Spinal cord (tissue), 10 donors: ENCODE measurements at places on chromosomes 7 and 10. TPM values are rescaled to one million over a fixed set of nuclear protein-coding genes. Genes with fewer than 3 reads are reported as not detected.
A peak's percentile ranks its signal among the peaks of the same experiment; 100 is the strongest.

- DNase-seq = no peak
Measured at GRCh38 chr10:49000437-49001398, 61.1 kb upstream of the LRRC18 start.

DNA sequence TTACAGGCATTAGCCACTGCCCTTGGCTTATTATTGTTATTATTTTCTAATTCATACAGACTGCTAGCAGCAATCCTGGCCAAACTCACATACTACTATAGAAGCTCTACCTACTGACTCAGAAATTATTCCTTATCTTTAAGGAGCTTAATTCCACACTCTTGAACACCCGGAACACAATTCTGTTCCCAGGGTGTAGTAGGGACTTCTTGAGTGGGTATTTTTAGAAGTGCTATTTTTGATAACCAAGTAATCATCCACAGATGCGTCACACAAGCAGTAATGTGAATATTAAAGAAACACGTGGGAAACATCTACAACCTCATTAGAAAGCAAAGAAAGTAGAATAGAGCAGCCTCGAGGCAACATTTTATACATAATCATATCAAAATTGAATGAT, 149.2 kb downstream of the PTEN start:
- peak; percentile 1 for DNase-seq

- no peak for DNase-seq
Measured at GRCh38 chr10:79270466-79271246, 76.6 kb upstream of the PPIF start.

TMEM236 gene
- polyA plus RNA-seq = 0.27 TPM

- no peak for DNase-seq
Measured at GRCh38 chr10:72164617-72165016, 51.2 kb upstream of the ANAPC16 start.

DNA sequence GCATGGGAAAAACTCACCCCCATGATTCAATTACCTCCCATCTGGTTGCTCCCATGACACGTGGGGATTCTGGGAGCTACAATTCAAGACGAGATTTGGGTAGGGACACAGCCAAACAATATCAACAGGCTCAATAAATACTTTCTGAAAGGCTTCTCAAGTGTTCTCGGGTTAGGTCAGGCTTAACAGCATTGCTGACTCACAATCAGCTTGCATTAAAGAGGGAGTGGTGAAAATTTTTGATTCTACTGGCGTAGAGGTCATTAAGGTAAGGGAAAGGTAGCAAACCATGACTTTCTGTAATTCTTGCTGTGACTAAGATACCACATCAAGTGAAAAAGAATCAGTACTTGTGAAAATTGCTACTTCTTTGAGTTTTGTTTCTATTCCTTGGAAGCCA, 126.4 kb downstream of the JCAD start:
- DNase-seq = no peak

- no peak for DNase-seq
Measured at GRCh38 chr7:27374958-27375841, 132.6 kb downstream of the EVX1 start.

OR2A12 gene
- polyA plus RNA-seq = 0.03 TPM

DNA sequence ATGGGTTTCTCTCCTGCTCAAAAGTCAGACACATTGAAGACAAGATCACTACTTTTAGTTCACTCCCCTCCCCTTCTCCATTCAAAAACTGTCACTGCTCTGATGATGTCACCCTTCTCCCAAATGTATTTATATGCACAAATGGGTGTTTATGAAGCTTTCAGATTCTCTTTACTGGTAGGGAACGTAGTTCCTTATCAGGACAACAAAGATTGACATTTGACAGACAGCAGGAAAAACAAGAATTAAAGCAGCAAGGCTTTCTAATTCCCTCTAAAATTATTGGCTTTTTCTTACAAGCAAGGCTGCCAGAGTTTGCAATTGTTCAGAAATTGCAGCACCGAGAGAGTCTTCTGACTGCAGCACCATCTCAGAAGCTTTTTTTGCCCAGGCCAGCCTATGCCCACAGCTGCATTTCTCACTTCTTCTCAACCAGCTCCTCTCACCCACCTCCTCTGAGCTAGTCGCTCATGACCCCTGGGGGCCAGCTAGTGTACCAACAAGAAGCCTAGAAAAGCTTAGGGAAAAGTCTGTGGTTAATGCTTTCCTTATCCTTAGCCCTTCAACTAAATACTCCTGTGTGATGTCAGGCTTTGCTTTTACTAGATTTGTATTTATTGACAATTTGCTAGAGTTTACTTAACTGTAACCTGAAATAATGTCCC, 265.1 kb downstream of the HTR7 start:
- peak; percentile 59 for DNase-seq

GRCh38 chr7:50684011-50684712, 98.5 kb downstream of the GRB10 start:
- DNase-seq = no peak

DNA sequence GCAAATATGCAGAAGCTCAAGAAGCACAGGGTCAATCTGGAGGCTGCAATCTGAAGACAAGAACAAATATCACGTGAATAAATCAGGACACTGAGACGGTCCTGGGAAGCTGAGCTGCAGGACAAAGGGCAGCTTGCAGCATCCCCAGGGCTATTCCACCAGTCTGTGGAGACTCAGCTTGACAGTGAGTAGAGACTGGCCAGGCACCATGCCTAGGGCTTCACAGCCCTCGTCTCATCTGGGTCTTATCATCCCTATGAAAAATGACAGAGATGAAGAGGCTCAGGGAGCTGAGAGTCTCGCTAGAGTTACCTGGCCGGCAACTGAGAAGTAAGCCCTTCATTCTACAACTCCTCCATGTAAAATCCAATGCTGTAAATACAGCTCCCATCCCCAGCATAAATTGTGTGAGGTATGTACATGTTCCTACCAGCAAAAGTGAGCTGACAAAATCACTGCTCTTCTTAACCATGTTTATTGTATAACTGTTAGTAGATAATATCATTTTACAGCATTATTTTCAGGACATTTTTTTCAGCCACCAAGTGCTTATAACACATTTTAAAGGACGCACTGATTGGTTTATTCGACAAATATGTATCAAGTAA, 186.6 kb upstream of the IGFBP3 start:
- DNase-seq = no peak

GRCh38 chr7:87934699-87935383, 790 bp downstream of the ADAM22 start:
- no peak for DNase-seq

DNA sequence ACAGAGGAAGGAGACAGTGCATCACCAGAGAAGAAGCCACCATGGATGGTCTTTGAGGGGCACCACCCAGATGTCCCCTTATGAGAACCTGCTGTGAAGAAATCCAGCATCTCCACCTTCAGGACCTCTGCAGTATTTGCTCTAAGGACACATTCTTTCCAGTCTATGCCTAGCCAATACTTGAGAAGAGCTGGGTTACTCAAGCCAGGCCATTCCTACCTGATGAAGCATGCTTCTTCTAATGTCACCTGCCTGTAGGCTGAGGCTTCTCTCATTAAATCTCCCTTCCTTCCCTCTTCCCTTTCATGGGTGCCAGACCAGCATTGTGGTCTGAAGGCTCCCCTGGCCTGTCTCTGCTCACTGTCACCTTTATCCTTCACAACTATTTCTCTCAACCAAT, 654.5 kb upstream of the AUTS2 start:
- no peak for DNase-seq

DNA sequence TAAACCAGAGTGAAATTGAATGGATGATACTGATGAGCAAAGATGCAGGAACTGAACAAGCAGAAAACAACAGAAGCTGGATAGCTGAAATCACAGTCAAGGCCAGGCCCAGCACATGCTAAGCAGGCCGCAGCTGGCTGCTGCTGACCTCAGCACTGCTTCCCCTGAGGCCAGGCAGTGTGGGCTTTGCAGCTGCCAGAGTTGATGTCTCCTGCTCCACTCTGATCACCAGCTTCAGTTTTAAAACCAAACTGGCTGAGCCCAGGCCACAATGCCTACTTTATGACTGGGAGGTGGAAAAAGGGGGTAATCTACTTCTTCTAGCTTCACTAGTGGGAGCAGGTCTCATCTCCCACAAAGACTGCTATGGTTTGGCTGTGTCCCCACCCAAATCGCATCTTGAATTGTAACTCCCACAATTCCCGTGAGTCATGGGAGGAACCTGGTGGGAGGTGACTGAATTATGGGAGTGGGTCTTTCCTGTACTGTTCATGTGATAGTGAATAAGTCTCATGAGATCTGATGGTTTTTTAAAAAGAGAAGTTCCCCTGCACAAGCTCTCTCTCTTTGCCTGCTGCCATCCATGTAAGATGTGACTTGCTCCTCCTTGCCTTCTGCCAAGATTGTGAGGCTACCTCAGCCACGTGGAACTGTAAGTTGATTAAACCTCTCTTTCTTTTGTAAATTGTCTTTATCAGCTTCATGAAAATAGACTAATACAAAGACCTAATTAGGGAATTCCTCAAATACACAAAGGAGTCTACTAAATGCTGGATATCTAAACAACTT, 136.4 kb upstream of the ITGB1 start:
- DNase-seq = no peak

GPR15LG gene
- not detected for polyA plus RNA-seq

DNA sequence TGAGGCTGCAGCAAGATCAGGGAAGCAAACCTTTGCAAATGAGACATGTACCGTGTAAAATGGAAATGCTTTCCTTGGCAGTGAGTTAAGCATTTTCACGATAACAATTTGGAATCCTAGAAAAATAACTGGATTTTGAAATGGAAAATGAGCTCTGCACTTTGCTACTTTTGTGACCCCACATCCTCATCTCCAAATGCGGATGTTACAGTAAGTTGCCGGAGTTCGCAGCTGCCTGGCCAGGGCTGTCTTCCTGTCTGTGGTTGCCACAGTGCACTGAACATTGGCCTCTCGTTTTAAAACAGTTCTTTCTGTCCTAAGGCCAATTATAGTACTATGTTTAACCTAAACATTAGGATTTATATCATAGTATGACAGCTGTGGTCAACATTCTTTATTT, 136.2 kb upstream of the FZD8 start:
- DNase-seq = no peak

- DNase-seq = no peak
Measured at GRCh38 chr7:74252893-74253292, 1.3 kb downstream of the RFC2 start.

DNA sequence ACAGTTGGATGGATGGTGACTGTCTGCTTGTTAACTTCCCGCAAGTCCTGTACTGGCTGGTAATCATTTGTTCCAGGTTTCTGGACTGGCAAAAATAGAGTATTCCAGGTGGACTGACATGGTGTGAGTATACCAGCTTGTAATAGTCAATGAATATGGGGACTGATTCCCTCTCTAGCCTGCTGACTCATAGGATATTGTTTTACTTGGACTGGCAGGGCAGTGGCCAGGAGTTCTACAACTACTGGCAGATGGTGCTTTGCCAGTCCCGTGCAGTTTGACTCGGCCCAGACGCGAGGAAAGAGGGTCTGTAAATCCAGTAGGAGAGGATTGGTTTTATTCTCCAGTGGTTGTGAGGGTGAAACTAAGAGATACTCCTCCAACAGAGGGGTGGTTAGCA, 78.0 kb downstream of the PRR15 start:
- DNase-seq = no peak

- peak; percentile 89 for DNase-seq
Measured at GRCh38 chr7:67343572-67343971, 346.9 kb downstream of the TYW1 start.

DNA sequence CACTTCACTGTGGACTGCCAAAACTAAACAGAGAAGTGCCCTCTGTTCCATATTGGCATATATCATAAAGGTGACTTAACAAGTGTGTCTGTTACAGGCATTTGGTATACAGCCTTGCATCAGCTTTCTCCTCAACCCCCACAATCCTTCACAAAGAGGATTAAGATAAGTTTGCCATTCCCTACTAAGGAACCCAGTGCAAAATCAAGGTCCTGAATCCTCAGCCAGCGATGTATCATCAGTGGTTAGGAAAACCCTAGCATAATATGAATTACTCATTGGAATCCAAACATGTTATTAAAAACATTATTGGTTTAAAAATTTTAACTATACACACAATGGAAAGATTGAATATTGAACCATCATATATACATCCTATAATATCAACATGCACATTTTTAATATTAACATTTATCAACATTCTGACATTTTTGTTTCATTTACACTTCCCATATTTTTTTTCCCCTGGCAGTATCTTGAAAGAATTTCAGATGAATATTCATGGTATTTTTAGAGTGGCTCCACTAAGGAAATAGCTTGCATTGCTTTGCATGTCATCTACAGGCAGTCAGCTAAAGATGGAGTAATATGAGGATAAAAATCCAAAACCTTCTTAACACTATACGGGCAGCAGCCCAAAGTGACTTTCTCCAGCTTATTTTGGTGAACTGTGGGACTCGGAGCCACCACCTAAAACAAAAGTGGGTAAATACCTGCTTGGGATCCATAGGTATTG, 215.6 kb upstream of the CHRM2 start:
- DNase-seq = no peak

- DNase-seq = no peak
Measured at GRCh38 chr7:69860941-69861622, 262.8 kb downstream of the AUTS2 start.
